ENCODE measurements at places on chromosomes 5 and 9.

- DNase-seq = no peak
These were observed 102.7 kb downstream of the OSMR start for GRCh38 chr5:38948501-38948900.

GRCh38 chr5:9547122-9547947, 1.5 kb upstream of the SEMA5A start:
- DNase-seq = no peak

DNA sequence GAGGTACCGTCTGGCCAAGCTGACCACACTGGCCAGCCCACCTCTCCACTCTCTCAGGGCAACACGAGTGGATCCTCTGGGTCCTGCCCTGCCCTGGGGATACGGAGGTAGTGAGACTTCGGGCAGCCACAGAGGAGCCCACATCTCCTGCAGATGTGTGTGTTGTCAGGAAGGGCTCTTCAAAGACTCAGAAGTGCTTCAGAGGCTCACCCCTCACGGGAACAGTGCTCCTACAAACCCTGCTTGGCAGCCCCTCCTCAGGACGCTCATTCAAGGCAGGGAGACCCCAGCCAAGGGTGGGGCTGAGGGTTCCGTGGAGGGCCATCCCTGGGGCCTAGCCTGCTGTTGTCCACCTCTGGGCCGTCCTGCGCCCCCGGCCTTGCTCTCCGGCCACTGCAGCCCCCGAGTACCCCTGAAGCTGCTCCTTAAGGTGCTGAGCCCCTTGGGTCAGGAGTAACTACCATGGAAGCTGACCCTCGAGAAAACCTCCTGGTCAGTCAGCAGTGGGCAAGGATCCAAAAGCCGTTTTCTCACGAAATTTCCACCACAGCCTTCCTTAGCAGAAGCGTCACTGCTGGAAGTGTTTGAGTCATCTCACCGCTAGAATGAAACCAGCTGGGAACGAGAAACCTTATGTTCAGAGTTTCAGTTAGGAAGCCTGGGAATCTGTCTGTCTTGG, 23.2 kb upstream of the LRRC14B start:
- no peak for DNase-seq

GRCh38 chr9:124694414-124695279, 76.5 kb downstream of the NR6A1 start:
- DNase-seq = no peak
